ENCODE measurements at places on chromosomes 11 and 22.

GRCh38 chr11:66864172-66864901 is 7.5 kb downstream of the LRFN4 start:
- DNase-seq, result no peak

- DNase-seq, result no peak
These were observed at the start of gene GLYATL2 for GRCh38 chr11:58844361-58845005. GLYATL2 (minus strand) TSS chr11:58844704; CDS start chr11:58839612, 5,092 bp downstream.

- no peak for DNase-seq
These were observed 566 bp downstream of the DDB1 start for GRCh38 chr11:61332281-61332796.

DNA sequence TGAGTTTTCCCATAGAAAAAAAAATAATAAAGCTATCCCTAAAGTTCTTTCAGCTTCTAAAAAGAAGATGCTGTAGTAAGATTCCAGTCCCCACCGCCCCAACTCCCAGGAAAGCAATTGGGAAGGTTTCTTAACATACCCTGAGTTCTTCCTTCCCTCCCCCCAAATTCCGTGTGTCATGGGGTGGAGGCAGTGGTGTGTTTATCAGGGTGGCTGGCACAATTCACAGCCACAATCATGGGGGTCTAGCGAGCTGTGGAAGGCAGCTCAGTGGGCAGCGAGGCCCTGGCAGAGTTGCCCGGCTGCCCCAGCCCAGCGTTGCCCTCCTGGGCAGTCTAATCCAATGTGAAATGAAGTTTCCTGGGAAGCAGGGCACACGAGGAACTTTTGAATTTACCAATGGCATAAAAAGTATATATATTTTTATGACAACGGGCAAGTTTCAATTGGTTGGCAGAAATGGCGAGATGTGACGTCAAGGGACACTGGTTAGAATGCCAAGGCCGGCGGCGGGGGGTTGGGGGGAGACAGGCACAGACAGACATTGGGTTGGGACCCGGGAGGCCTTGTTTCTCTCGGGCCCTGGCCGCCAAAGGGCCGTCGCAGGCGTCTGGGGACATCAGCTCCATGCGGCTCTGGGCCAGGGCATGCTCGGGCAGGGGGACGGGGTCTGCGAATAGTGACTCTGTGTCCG is 80.7 kb upstream of the PPARA start:
- no peak for DNase-seq

- DNase-seq, result no peak
These were observed 4.8 kb downstream of the MFNG start for GRCh38 chr22:37481347-37481907.

DNA sequence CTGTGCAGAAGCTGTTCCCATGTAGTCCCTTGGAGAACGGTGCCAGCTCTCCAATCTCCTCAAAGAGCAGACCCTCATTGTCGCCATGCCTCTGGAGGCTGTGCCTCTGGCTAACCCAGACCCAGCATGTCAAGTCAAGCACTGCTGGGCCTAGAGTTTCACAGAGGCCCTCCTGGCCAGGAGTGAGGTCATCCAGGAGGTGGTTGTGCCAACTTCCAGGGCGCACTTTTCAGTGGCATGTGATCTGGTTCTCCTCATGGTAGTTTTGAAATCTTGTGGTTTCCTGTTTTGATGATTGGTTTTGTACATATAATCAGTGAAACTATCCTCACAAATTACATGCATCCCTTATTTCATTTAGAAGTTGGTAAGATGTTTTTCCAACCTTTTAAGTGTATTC is 78.9 kb downstream of the PPFIBP2 start:
- no peak for DNase-seq

GRCh38 chr11:104654181-104654813 is 244.0 kb downstream of the CASP12 start:
- DNase-seq, result no peak

GRCh38 chr22:37740455-37741311 is 43.8 kb downstream of the TRIOBP start:
- DNase-seq, result no peak

GRCh38 chr11:95302211-95302610 is 71.2 kb upstream of the SESN3 start:
- DNase-seq, result no peak
